ENCODE measurements at places on chromosomes 16 and 17. TPM values are rescaled to one million over a fixed set of nuclear protein-coding genes. Genes with fewer than 3 reads are reported as not detected.

The ZG16B gene
- 1.3 TPM for total RNA-seq

The SRL gene
- total RNA-seq, result 0.09 TPM

The TBC1D16 gene
- 44.4 TPM for total RNA-seq

The DNASE1L2 gene
- 0.43 TPM for total RNA-seq

The SLC43A2 gene
- total RNA-seq, result 6.5 TPM

The MYL4 gene
- not detected for total RNA-seq

The STH gene
- not detected for total RNA-seq

The NLGN2 gene
- 4.1 TPM for total RNA-seq

The TSPOAP1 gene
- 0.43 TPM for total RNA-seq
